LoVo (cell line): ENCODE measurements at places on chromosomes 11 and 22.

- DNase-seq, result no peak
Measured at GRCh38 chr11:68380786-68381622, 68.6 kb downstream of the LRP5 start.

- DNase-seq, result no peak
Measured at GRCh38 chr11:116731821-116732220, 41.0 kb downstream of the BUD13 start.

GRCh38 chr11:95652002-95652472, 137.5 kb downstream of the FAM76B start:
- DNase-seq, result no peak

DNA sequence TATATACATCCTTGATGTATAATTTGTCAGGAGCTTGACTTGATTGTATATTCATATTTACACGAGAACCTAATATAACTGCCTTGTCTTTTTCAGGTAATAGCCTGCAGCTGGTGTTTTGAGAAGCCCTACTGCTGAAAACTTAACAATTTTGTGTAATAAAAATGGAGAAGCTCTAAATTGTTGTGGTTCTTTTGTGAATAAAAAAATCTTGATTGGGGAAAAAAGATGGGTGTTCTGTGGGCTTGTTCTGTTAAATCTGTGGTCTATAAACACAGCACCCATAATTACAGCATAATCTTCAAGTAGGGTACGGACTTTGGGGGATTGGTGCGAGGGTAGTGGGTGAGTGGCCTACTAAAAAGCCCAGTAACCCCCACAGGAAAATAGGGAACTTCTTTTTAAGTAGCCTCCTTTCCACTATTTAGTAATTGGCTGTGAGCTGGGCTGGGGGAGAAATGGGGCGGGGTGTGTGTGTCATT, 7.5 kb downstream of the MALAT1 start:
- peak; percentile 49 for DNase-seq

GRCh38 chr11:122727101-122727929, 71.8 kb downstream of the UBASH3B start:
- DNase-seq, result no peak
